Activated CD4-positive, alpha-beta T cell treated with anti-CD3 and anti-CD28 coated beads, Interleukin-2, amount 50 U/mL, for 48 hours (primary cell): ENCODE measurements at places on chromosomes 12 and 14.

DNA sequence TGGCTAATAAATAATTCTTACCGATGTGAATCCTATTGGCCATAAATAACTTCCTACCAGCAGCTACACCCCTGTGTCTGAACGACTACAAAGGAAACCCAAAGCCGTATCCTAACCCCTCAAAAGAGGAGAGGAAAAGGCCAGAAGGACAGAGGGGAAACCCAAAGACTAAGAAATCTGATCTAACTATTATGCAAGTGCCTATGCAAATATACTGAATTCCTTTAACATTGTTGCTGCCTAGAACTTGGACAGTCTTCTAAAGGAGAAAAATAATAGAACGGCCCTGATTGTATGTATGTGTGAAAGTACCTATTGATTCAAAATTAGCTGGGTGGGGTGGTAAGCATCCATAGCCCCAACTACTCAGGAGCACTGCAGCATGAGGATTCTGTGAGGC, 997 bp downstream of the PLEKHG7 start:
- DNase-seq = no peak

GRCh38 chr12:46266382-46266791, 2.5 kb downstream of the SLC38A1 start:
- peak; percentile 20 for DNase-seq

GRCh38 chr12:46024099-46024498, 33.7 kb upstream of the SCAF11 start:
- no peak for DNase-seq

GRCh38 chr12:15899282-15899870, 11.8 kb upstream of the DERA start:
- no peak for DNase-seq

DNA sequence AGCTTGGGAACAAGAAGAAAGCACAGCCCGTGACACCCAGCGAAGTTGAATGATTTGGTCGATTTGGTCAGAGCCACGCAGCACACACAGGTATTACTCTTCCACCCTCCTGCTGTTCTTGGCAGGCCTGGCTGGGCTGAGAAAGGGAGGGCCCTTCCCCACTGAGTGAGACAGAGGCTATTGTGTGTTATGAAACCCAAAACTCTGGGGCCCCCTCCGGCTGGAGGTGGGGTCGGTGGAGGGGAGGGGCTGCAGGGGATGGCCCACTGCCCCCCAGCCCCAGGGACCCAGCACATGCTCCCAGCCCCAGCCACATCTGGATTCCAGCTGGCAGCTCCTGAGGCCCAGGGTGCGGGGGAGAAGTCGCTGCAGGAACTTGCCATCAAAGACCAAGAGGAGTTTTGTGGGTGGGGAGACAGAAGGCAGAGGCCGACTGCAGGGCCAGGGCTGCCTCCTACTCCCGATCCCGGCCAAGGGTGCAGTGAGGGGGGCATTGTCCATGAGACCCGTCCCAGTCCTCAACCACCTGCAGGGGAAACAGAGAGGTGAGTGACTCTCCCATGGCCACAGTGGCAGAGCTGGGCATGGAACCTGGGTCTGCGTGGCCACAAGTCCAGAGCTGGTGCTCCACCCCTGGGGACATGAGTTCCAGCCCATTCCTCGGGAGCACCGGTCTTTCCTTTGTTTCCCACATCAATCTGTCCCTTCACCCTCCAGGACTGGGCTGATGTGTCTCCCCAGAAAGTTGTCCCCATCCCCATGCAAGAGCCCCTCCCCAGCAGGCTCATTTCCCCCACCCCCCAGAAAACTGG, 8.7 kb downstream of the TMEM119 start:
- no peak for DNase-seq

DNA sequence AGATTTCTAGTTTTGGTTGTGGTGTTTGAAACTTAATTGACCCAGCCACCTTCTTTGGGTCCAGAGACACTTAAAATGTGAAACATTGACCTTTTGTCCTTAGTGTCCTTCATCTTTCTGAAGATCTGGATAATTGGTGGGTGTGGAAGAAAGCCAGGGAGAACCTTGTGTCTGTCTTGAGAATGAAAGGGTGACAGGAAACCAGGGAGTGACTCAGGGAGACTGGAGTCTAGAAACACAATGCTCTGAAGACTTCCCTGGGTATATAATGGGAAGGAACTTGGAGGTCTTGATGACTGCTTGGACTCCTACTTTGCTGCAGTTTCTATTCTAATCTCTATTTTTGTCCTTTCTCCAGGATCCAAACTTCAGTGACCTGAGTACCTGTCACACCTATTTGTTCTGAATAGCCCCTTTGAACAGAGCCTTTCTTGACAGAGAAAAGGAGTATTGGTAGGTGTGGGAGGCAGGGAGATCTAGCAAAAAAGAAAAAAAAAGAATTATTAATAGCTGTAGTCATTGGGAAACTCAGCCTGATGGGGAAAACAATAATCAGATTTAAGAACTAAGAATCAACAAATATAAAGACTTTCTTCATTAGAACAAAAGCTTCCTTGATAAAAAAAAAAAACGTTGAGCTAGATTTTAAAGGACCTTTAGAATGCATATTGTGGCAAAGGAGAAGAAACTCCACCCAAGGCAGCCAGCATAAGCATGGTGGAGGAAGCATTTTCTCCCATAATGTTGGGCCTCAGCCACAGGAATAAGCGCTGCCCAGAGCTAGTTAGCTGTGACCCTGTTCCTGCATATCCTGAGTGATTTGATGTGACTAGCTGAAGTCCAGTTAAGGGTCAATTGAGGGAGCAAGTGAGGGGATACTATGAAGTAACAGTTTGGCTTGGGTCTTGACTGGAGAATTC, 77.9 kb upstream of the HOXC13 start:
- DNase-seq = no peak
